ENCODE measurements at places on chromosomes 1 and 21.

DNA sequence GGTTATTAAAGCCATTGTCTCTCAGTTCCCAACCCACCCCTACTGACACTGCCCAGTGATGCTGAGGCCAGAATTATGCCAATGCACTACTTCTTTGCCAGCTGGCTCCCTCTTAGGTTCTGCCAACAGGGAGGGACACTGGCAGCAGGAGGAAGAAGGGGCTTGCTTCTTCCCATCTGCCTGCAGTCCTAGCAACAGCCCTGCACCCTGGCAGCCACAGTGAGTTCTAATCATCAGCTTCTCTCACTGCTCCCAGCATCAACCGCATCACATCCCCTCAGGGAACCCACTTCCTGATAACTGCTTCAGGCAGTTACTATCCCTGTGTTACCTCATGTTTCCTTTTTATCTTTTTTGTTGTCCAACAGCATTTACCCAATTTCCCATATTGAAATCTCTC is 86.2 kb downstream of the UBR4 start:
- no peak for DNase-seq

DNA sequence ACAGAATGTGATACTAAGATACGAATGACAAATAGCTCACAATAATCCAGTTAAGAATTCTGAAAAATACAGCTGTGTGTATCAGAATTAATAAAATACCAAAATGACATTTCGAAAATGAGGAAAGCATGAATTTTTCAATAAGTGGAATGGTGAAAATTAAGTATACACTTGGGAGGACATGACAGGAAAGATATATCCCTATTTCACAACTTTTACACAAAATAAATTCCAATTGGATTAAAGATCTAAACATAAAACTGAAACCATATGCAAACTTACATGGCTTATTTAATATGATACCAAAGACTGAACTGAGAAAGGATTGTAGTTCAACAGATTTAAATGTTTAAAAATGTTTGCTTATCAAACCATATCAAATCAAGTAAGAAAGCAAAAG is 510.4 kb upstream of the ADAMTS5 start:
- no peak for DNase-seq

- DNase-seq, result no peak
Observed at GRCh38 chr1:33005117-33005837, 31.4 kb downstream of the AK2 start.

- DNase-seq, result no peak
Observed at GRCh38 chr21:28986677-28987076, 6.0 kb downstream of the LTN1 start.

Measured in activated T-helper 1 cell treated with anti-CD3 and anti-CD28 coated beads, Interleukin-12 subunit alpha, Interleukin-12 subunit beta, Interleukin-2, Interleukin-4 antibody, amounts not matched to agents 30 ng/mL and 10 ng/mL and 1 ng/mL, durations not matched to agents 14 hours and 24 hours and 36 hours (primary cell).